IMR-90 (cell line): ENCODE measurements at places on chromosomes 5 and 9. TPM values are rescaled to one million over a fixed set of nuclear protein-coding genes. Genes with fewer than 3 reads are reported as not detected.

GRCh38 chr9:79559495-79560181 lies 12.1 kb upstream of the TLE4 start:
- H3K27ac ChIP-seq: no peak overlapping the region
- DNase-seq: peak; percentile 57
- H3K4me1 ChIP-seq: no peaks in the 10 kb centered on the region; the same call in 1 of the 2 replicates
- H3K27me3 ChIP-seq: no peaks in the 10 kb centered on the region
- no peak overlapping the region for H3K4me3 ChIP-seq

GRCh38 chr5:150506571-150507473 lies 1.1 kb upstream of the NDST1 start:
- no peaks in the 10 kb centered on the region for H3K27me3 ChIP-seq
- H3K4me3 ChIP-seq: no peak overlapping the region
- peaks cover 68% of the 10 kb centered on the region for H3K4me1 ChIP-seq
- peaks cover 5% of the 10 kb centered on the region for H3K36me3 ChIP-seq

GRCh38 chr9:37747271-37747753 lies 6.3 kb upstream of the TRMT10B start:
- DNase-seq: peak; percentile 78
- H3K4me3 ChIP-seq: no peak overlapping the region
- H3K27me3 ChIP-seq: peaks cover 21% of the 10 kb centered on the region
- no peaks in the 10 kb centered on the region for H3K36me3 ChIP-seq

DNA sequence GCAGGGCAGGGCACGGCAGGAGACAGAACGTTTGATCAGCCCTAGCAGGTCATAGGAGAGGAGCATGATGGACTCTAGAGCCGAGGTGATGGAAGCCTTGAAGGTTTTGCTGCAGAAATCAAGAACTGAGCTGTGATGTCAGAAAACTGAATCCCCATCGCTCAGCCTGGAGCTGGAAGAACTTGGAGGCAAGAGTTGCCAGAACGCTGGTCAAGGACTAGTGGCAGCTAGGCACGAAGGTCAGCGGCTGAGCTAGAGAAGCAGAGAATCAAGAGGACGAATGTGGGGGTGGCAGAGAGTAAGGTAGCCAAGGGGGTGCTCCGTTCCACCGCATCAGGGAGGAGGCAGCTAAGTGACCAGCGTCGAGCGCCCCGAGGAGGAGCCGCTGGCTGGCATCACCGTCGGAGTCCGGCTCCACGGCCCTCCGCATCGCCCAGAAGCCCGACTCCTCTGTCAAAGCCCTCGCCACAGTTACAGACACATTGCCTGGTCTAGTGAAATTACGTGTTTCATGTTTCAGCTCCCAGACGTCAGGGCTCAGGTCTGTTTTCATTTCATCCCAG lies 1.2 kb upstream of the GALNT10 start:
- H3K36me3 ChIP-seq: no peaks in the 10 kb centered on the region
- no peak overlapping the region for H3K27ac ChIP-seq
- DNase-seq: no peak
- peaks cover 12% of the 10 kb centered on the region for H3K4me1 ChIP-seq
- H3K27me3 ChIP-seq: no peaks in the 10 kb centered on the region
- H3K4me3 ChIP-seq: peak overlapping the region; percentile 80

Gene PRLR
- total RNA-seq: 0.54 and 0.56 TPM in 2 replicates

- no peaks in the 10 kb centered on the region for H3K36me3 ChIP-seq
- no peak overlapping the region for H3K4me3 ChIP-seq
- H3K27me3 ChIP-seq: no peaks in the 10 kb centered on the region
- H3K27ac ChIP-seq: no peak overlapping the region
- no peak for DNase-seq
- H3K4me1 ChIP-seq: no peaks in the 10 kb centered on the region
These were observed 4.3 kb downstream of the LCP2 start for GRCh38 chr5:170293273-170293672.
